Stimulated activated CD8-positive, alpha-beta memory T cell treated with anti-CD3 and anti-CD28 coated beads, Interleukin-7, amount 100 ng/mL, for 4 hours (primary cell): ENCODE measurements at places on chromosomes 12 and 14.
A peak's percentile ranks its signal among the peaks of the same experiment; 100 is the strongest.

DNA sequence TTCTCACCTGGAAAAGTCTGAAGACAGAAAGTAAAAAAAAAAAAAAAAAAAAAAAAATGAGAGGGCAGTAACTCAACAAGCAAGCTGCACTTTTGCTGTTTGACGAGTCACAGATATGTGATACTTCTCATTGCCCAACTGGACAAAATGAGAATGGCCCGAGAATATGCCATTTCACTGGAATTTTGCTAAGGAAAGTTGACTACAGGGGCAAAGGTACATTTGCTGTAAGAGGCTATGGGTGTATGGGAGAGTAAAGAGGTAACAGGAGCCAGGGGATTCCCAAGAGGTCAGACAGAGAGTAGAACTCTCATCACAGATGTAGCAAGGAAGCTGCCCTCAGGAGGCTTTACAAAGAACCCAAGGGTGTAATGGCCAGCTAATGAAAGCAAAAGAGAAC is 22.9 kb downstream of the KIF21A start:
- DNase-seq: no peak

DNA sequence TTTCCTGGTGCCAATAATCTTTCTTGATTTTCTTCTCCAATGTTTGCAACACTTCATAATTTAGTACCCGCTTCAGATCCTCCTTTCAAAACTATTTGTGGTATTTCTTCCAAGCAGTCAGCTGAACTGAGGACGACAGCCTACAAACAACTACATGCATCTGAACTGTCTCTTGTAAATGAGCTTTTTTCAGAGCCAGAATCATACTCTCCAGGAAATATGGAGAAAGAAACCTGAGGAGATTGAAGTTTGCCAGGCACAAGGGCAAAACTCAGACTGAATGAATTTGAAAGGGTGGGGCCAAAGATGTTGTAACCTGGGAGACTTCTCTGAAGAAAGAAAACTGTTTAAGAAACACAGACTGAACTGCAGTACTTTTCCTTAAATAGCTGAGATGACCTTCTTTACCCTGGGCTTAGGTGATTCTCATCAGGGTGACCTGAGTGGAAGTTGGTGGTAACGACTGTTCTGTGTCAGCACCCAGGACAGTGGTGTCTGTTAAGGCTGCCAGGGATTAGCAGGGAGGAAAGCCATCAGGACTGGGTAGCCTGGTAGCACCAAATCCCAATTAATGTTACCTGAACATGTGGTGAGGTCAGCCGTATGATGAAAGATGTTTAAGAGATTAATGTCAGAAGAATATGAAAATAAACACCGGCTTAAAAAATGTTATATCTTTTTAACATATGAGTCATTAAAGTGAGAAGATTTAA is 95.0 kb downstream of the TGFB3 start:
- no peak for DNase-seq

DNA sequence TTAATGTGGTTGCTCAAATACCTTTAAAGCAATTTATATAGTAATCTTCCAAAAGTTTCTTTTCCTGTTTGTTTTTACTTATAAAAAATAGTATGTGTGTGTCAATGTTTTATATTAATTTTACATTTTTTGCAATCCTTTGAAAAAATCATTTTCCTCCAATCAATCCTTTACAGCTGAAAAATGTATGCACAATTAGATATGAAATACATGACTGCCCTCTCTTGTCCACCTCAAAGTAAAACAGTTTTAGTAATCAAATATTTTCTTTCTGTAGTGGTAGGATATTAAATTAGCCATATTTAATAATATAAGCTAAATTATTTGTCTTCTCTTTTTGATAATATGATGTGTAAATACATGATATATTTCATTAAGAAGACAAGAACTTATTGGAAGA is 269.9 kb downstream of the ADAMTS20 start:
- DNase-seq: no peak

DNA sequence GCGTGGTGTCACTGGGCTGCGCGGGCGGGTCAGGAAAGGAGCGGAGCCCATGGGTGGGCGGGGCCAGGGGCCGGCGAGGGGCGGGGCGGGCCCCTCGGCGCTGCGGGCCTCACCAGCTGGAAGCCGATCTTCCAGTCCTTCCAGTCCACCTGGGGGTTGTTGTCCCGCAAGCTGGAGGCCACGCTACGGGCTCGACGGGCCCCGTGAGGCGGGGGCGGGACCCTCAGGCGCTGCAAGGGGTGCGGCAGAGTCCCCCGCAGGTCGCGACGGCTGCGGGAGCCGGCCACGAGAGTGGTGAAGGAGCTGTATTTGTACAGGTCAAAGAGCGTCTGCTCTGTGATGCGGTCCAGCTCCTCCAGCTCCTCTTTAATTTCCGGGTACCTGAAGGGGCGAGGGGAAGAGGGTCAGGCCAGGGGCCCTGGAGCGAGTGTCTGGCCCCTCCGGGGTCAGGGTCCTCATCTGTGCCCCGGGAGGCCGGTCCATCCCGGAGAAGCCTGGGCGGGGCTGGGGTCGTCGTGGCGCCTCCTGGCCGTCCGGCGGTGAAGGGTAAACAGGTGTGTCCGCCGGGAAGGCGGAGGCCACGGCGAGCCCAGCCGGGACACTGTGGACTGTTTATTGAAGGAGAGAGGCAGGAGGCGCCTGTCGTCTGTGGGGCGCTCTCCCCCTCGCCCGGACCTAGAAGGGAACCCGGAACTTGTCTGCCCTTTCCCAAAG is 11.9 kb downstream of the SCNN1A start:
- peak; percentile 74 for DNase-seq

DNA sequence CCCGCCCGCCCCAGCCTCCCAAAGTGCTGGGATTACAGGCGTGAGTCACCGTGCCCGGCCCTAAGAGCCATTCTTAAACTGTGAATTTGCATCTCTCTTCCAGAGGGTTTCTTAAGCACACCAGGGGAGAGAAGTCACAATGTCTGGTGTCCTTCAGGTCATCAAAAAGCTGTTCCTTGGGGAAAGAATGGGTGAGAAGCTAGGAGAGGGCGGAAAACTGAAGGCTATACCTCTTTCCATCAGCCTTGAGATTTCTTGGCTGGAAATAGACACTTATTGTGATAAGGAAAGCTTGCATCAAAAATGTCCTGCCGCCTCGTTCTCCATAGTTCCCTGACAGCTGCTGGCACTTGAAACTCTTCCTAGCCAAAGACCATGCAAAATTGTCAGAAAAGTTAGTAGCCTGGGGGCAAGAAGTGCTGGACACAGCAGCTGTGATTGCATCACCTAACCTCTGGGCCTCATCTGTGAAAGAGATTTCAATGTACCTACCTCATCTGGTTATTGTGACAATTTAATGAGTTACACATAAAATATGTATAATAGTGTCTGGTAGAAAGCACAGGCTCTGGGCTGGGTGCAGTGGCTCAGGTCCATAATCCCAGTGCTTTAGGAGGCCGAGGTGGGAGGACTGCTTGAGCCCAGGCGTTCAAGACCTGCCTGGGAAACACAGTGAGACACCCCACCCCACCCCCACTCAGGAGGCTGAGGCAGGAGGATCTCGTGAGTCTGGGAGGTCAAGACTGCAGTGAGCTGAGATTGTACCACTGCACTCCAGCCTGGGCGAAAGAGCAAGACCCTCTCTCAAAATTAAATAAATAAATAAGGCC is 9.7 kb upstream of the UBC start:
- DNase-seq: no peak

- no peak for DNase-seq
These were observed 59.8 kb downstream of the PRMT8 start for GRCh38 chr12:3550839-3551238.

DNA sequence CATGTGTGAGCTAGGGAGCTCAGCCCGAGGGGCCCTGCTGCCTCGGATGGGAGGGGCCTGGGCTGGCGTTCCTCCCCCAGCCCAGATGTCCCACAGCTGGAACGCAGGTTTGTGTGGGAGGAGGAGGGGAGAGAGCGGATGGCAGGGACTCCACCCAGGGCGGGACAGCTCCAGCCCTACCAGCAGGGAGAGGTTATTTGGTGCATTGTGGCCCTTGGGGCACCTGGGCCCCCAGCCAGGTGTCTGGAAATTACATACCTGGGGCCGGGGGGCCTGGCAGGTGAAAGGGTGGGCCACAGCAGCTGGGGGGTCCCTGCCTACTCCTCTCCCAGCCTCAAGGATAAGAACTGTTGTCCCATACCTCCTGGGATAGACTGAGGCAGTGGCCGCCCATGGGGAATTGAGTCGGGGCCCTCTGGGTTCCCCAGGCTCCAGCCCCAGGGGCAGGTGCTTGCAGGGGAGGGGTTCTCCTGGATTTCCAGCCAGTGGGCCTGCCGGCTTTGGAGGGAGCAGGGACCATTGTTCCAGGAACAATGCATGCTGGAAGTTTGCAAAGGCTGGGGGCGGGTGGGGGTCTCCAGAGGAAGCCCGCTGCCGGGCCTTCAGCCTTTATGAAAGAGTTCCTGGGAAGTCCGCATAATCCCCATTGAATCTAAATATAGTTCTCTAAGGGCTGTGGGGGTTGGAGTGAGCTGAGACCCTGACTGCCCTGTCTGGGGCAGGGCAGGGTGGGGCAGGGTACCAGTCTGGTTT is 1.2 kb downstream of the KIF26A start:
- DNase-seq: no peak

- no peak for DNase-seq
These were observed 245.8 kb upstream of the RMST start for GRCh38 chr12:97216848-97217247.

GRCh38 chr12:96883571-96883970 is 23.5 kb upstream of the NEDD1 start:
- DNase-seq: no peak

GRCh38 chr12:6323340-6323994 is 13.0 kb downstream of the PLEKHG6 start:
- DNase-seq: peak; percentile 34
